Cerebellum (tissue), 4 donors: ENCODE measurements at places on chromosomes 7 and 10. TPM values are rescaled to one million over a fixed set of nuclear protein-coding genes. Genes with fewer than 3 reads are reported as not detected.

GRCh38 chr10:133282846-133283390, 6.2 kb upstream of the ADAM8 start:
- DNase-seq: no peak

- DNase-seq: no peak
Observed at GRCh38 chr7:110090110-110090820, 1000.7 kb upstream of the LRRN3 start.

LRRD1 gene
- 1.7 TPM for total RNA-seq

DNA sequence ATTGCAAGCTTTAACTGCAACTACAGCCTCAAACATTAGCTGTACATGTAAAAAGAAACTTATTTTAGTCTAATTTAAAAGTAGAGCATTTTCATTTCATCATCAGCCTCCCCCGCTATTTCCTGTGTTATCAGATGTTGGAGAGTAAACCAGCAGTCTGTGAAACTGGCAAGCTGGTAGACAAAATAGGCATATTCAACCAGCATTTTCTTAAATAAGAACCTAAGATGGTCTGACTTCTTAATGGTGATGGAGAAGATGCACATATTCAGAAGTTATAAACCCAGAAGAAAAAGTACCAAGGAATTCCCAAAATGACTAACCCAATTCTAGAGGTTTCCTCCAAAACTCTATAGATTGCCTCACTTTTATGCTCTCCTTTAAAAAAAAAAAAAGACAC, 24.9 kb downstream of the PIK3AP1 start:
- DNase-seq: no peak

MSMB gene
- not detected for total RNA-seq

DNA sequence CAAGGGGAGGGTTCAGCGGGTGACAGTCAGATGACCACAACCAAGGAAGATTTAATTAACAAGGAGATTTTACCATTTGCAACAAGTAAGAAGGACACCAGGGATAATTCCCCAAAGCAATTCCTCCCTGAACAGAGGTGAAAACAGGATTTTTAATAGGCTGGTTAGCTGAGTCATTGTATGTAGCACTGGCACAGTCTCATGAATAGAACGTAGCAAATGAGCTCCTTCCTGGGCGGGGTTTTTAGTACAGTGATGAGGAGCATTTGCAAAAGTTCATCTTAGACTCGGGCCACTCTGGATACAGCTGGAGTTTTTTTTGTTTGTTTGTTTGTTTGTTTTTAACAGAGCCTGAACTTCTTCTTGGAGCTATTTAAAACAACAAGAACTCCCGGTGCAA, 39.0 kb downstream of the TAC1 start:
- no peak for DNase-seq

DNA sequence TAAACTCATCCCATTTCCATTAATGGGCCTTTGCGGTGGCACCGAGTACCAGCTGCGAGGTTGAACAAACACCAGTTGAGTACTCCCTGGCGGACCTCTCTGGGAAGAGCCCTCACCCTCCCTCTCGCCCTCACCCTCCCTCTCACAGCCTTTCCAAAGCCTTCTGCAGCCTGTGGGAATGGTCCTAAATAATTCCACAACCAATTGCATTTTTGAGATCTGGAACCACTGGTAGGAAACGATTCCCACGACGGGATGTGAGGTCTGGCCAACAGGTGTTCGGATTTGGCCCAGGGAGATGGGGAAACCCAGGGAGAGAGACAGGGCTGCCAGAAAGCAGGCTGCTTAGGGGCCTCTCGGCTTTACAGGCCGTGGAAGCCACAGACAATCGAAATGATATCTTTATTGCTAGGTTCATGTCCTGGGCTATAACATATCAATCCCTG, 5.3 kb downstream of the PTF1A start:
- DNase-seq: no peak

PILRA gene
- total RNA-seq: 3.3 TPM

- DNase-seq: peak; percentile 67
Observed at GRCh38 chr10:12484002-12484918, 134.9 kb downstream of the CAMK1D start.

TAS2R41 gene
- not detected for total RNA-seq

C7orf57 gene
- 2.4 TPM for total RNA-seq

LIPK gene
- not detected for total RNA-seq

RABGEF1 gene
- 30.3 TPM for total RNA-seq

PON1 gene
- not detected for total RNA-seq

CPN1 gene
- total RNA-seq: not detected

GRCh38 chr10:33381451-33382215, 47.2 kb upstream of the NRP1 start:
- DNase-seq: no peak

CYP2C19 gene
- 0.36 TPM for total RNA-seq

DNA sequence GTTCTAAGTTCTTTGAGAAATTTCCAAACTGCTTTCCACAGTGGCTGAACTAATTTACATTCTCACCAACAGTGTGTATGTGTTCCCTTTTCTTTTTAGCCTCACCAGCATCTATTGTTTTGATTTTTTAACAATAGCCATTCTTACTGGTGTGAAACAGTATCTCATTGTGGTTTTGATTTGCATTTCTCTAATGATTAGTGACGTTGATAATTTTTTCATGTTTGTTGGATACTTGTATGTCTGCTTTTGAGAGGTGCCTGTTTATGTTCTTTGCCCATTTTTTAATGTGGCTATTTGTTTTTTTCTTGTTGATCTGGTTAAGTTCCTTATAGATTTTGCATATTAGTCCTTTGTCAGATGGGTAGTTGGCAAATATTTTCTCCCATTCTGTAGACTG, 191.4 kb downstream of the AGMO start:
- DNase-seq: no peak

- no peak for DNase-seq
Observed at GRCh38 chr10:80455461-80456349, 1.6 kb downstream of the TSPAN14 start.

ZPBP gene
- total RNA-seq: not detected

LRIT1 gene
- not detected for total RNA-seq

DNA sequence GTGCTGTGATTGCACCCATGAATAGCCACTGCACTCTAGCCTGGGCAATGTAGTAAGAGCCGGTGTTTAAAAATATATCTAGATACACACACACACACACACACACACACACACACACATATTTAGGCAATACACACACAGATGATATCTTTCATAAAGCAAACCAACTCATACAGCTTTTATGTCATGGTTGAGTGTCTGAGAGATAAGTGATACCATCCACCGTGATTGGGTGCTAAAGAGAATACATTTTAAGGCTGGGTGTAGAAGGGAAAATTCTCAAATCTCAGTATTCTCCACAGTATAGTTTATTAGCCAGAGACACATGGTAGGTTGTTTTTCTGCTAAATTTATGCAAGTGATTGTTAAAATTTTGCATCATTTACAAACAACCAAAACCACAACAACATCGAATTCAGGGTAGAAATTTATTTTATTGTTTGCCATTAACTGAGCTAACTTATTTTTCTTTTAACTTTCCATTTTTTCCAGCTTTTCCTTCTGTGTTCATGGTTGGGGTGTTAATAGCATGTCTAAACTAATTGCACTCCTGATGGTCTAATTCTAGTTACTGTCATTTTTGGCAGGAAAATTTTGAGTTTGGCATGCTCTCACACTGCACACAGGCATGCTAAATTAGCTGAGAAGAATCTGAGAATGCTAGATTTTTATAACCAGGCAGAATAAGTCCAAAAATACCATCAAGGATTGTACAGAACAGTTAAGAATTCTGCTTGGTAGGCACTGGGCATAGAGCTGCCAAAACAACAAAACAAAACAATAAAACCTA, 57.9 kb upstream of the SYPL1 start:
- peak; percentile 75 for DNase-seq
